Adrenal gland (tissue), 19 donors: ENCODE measurements at places on chromosomes 7 and 10. TPM values are rescaled to one million over a fixed set of nuclear protein-coding genes. Genes with fewer than 3 reads are reported as not detected.

DNA sequence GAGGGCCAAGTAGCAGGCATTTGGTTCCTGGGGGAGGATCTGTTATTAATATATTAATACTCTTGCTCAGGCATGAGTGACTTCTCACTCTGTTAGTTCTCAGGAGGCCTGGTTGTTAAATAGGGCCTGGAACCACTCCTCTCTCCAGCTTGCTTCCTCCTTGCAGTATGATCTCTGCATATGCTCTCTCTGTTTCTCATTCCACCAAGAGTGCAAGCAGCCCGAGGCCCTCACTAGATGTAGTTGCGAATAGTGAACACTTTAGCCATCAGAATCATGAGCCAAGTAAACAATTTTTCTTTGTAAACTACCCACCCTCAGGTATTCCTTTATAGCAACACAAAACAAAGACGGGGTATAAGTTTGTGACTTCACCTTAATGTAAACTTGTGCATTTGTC, 784.3 kb downstream of the DNAJB9 start:
- DNase-seq, result no peak

Gene CAV1
- total RNA-seq, result 11.7 TPM

Gene VSTM2A
- total RNA-seq, result not detected

DNA sequence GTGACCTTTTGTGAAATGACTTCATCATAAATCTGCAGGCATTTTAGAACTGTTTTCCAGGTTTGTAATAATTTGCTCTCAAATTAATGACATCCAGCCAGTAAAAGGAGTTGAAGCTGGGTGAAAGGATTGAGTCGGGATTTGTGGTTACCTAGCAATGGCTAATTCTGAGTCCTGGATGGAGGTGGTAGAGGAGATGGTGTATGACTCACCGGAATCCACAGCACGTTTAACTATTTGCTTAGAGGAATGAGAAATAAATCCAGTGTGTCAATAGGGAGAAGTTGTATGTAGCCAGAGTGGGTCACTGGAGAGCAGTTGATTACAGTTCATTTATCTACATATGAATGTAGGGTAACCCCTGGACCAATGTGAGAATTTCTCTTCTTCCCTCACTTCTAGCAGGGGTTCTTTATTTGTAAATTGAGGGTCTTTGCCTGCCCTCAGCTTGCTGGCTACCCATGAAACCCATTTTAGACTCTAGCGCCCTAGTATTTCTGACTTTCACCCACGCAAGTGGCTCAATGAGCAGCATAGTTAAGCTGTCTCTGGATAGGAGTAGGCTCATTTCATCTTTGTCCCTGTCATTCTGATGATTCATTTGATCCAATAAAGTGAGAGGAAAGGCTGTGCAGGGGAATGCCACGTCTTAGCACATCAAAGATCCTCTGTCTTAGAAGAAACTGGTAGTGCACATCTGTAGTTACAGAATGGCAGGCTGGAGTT, 547.8 kb downstream of the SORCS3 start:
- DNase-seq, result no peak

GRCh38 chr7:143304938-143305337, 11.0 kb upstream of the CLCN1 start:
- DNase-seq, result no peak

Gene OPN1SW
- total RNA-seq, result not detected

Gene C10orf62
- total RNA-seq, result 0.90 TPM

Gene CYP17A1
- total RNA-seq, result 5,780 TPM

- no peak for DNase-seq
These were observed 52.3 kb upstream of the ZNF33B start for GRCh38 chr10:42690449-42691360.

DNA sequence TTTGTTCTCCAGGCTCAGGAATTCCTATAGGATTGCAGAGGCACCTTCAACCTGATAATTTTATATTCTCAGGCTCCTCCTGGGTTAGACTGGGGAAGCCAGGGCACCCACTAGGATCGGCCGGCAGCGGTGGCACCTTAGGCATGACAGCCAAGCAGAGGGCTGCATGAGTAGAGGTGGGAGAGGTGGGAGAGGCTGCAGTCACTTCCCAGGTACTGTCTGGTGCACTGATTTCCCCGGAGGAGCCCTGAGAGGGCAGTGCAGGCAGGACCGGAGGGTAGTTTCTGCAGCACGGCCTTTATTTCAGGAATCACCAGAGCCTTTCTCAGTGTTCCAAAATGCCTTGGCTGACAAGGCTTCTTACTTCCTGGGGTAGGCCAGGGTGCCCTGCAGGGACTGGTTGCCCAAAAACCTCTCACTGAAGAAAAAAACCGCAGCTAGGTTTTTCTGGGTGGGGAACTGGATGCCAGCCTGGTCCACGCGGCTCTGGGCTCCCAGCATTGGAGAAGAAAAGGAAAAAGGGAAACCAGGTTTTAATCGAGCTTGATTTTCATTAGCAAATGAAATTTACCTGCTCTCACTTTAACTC, 3.6 kb upstream of the HOXA13 start:
- no peak for DNase-seq

Gene TET1
- 1.7 TPM for total RNA-seq

GRCh38 chr10:123249894-123250293, 95.7 kb downstream of the BUB3 start:
- DNase-seq, result no peak

- DNase-seq, result no peak
These were observed 1165.4 kb downstream of the GATA3 start for GRCh38 chr10:9219860-9220259.

Gene HOXA13
- total RNA-seq, result 0.19 TPM

Gene AASS
- 18.4 TPM for total RNA-seq

DNA sequence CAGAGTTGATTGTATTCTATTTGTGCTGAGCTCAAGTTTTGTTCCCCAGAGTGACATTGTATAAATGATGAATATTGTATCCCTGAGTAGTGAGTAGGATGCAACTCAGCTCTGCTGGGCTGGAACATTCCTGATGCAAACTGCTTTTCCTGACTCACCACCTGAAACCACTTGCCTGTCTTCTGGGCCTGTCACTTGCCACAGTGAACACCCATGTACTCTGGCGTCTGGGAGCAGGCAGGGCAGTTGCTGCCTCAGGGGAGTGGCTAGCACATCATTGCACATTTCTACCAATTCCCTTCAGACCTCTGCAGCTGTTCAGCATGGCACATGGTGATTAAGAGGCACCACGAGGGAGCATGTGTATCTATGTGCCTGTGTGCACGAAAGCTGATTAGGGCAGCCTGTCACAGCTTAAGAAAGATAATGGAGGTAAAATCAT, 157.3 kb downstream of the SND1 start:
- peak; percentile 67 for DNase-seq

Gene TRUB1
- total RNA-seq, result 106 TPM

Gene LEP
- 0.98 TPM for total RNA-seq

DNA sequence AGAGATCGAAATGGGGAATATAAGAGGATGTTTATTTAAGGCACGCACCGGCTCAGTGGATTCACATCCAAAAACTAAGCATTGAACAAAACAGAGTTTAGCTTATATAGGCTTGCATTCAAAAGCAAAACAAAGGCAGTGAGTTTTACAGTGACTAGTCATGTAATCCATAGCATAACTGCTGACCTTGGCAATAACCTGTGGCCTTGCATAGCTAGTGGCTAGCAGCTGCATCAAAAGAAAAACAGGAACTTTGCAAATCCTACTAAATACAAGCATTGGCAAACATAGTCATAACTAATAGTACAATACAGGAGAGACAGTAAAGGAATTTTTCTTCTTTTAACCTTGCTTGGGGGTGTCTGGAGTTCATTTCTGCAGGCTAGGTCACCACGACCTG, 9.7 kb upstream of the ZNF485 start:
- no peak for DNase-seq

GRCh38 chr7:15860264-15860949, 173.9 kb upstream of the MEOX2 start:
- DNase-seq, result no peak

Gene PTPRZ1
- 19.1 TPM for total RNA-seq

GRCh38 chr7:64951250-64951848, 39.5 kb downstream of the ZNF117 start:
- no peak for DNase-seq

DNA sequence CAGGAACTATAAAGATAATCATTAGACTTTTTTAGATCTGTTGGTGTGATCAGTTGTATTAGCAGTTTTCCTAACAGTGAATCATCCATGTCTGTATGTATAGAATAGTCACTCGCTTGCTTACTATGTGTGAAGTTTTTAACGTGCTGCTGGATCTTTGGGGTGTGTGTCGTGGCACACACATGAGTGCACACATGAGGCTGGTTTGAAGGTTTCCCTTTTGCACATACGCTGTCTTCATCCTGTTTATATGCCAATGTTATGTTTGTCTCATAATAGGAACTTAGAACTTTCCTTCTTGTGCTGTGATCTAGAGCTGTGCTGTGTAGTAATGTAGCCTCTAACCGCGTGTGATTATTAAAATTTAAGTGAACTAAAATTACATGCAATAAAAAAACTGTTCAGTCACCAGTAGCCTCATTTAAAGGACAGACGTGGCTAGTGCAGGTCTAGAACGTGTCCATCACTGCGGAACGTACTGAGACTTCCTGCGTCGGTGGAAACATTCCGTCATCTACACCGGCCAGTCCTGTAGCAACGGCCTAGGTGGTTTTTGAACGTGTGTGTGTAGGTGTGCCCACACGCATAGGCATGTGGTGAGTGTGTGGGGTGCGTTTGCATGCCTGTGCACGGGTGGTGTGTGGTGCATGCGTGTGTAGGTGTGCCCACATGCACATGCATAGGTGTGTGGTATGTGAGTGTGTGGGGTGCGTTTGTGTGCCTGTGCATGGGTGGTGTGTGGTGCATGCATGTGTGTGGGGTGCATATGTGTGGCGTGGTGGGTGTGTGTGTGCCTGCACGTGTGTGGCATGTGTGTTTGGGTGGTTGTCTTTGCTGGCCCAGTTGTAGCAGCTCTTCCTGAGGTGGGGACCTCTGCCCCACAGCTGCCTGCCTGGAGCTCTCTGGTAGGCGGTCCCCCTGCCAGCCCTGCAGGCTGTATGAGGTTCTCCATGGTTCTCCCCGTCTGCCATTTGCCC, 56.6 kb downstream of the INPP5A start:
- DNase-seq, result no peak

DNA sequence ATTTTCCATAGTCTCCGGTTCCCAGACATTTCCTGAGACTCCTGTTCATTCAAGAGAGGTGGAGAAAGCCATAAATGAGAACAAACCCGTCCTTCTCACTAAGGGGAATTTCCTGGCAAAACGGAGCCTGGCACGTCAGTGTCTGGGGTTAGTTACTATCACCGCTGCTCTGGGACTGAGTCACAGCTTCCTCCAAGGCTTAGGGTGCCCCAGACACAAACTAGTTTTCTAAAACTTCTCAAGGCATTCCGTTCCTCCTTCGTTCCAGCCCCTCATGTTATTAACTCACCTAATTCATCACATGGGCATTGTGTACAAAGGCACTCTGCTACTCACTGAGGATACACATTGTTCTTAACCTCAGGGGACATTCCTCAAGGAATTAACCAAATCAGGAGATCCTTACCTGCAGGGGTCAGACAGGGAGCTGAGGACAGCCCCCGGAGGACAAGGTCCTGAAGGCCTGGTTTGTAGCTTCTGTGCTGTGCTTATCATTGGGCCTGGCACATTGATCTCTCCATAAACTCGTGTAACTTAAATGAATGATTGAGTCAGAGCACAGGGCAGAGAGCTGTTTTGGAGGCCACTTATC, 103.0 kb upstream of the KLF6 start:
- DNase-seq, result peak; percentile 81

Gene SLC39A12
- 0.20 TPM for total RNA-seq

Gene PVRIG
- 0.71 TPM for total RNA-seq

DNA sequence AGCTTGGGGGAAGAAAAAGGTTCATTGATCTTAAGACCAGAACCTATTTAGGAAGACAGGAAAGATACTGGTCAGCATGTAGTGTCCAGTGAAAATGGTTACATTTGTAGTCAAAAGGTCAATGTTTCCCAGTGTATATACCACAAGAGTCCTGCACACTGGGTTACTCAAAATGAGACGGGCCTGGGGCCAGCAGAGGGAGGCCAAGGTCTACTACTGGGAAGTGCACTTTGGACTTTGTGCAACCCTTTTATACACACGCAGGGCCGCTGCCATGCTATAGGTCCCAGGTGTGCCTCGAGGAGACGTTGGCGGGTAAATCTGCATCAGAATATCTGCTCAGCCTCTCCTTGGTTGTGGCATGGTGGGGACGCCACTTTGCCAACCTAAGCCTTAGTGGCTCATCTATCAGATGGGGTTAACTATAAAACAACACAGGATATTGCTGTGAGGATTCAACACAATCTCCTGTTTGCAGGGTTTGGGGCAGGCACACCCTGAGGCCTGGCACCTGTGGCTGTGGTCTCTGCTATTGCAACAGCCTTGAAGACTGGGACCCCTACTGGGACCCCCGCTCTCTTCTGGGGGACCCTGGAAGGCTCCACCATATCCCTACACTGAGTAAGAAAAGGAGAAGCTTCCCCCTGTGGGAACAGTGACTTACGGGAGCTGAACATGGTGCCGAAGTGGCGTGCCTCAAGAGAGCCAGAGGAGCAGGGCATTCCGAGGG, 19.7 kb downstream of the CLRN3 start:
- DNase-seq, result no peak

DNA sequence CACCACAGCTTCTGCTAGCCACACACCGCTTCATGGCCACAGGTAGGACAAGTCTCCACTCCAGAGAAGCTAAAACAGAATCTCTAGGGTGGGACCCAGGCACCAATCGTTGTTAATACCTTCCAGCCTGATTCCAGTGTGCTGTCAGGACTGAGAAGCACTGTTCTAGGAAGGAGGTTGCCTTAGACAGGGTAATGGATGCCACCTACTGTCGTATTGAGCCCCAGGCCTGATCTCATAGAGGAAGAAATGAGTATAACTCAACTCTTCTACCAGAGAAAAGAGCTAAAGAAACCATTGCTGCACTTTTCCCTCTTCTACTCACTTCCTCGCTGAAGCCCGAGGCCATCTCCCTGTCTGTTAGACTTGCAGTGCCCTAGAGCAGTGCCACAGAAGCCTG, 31.8 kb downstream of the CNNM1 start:
- DNase-seq, result no peak

- DNase-seq, result peak; percentile 60
These were observed 121.2 kb downstream of the UBE2H start for GRCh38 chr7:129831424-129832058.

Gene WNT8B
- total RNA-seq, result 0.53 TPM

DNA sequence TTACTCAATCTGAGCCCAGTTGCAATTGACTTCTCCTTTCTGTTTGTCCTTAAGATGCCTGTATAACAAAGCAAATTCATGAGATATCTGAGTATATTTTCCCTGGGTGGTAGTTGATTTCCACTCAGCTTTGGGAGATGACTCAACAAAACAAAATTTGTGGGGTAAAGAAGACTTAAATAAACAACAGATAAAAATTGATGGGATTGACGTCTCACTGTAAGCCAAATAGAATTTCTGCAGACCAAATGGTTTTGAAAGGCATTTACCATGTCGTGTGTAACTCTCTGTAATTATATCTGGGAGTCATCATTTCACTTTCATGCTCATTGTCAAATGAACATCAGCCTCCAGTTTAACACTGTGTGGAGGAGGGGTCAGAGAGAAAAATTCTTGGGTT, 255.4 kb upstream of the MYO3A start:
- no peak for DNase-seq

GRCh38 chr10:10045765-10046028, 972.0 kb upstream of the CELF2 start:
- DNase-seq, result no peak
